ENCODE measurements at places on chromosomes 16 and 17.
A peak's percentile ranks its signal among the peaks of the same experiment; 100 is the strongest.

DNA sequence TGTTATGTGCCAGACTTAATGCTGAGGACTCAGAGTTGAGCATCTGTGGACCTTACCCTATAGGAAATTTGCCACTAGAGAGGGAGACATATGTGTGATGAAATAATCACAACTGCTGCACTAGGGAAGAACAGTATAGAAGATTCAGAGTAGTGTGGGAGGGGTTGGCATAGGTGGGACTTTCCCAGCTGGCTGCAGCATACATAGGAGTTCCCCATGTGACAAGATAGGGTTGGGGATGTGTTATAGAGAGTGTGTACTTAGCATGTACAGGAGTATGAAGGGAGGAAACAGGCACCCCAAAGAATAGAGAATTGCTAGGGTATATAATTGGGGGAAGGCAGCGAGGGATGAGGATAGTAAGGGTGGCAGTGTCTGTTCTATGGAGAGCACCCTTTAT, 2.9 kb downstream of the NUP93 start:
- DNase-seq = no peak

DNA sequence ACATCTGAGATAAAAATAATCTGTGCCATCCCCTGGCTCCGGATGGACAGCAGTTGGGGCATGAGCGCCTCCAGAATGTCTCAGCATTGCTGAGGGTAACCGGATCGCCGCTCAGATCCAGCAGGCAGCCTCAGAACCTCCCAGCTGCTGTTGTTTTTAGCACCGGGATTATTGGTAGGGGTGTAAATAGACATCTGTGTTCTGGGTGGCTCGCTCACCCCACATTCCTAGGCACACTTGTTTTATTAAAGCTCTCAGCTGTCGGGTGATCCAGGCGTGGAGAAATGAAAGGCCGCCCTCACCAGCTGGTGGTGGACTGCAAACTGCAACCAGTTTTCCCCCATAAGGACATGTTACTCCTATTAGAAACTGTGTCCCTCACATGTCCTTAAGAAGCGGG, 32.1 kb downstream of the MYH3 start:
- DNase-seq = no peak

DNA sequence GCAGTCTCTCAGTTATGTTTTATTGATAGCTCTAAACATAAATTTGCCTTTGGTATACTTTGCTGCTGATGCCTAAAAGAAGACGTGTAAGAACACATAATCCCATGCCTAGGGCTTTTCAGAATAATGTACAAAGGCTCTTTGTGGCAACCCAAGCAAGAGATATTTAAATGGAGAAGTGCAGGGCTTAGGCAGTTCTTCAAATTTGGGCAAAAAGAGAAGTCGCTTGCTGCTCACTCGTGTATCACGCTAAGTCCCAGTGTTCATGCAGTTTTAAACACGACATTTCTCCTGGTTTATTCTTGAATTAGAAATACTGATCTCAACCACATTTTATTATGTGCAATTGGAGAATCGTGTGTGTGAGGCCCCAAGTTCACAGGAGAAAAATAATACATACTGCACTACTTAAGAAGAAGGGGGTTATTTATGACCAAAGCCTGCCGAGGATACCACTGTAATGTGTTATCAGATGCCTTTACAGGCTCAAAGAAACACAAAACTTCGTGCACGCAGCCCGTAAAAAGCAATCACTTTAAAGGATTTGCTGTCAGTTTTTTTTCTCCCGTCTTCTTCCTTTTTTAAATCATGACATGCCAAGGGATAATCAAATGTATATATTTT, 22.5 kb upstream of the IRX6 start:
- peak; percentile 69 for DNase-seq

DNA sequence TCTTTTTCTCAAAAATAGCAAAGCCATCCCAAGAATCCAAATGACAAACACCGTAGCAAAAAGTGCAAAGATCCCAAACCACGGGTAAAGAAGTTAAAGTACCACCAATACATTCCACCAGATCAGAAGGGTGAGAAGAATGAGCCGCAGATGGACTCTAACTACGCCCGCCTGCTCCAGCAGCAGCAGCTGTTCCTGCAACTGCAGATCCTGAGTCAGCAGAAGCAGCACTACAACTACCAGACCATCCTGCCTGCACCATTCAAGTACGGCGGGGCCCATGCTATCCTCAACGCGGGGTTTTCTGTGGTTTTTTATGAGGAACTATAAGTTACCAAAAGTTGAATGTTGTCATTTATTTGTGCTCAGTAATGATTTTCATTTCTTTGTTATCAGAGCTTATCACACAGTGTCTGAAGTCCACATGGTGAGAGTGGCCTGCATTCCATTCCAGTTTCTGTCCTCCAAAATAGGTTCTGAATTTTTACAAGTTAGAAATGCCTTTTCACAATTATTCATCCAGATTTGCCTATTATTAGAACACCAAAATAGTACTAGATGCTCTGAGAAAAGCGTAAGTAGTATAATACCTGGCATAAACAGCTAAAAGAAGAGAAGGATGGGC, 169.2 kb downstream of the MRTFB start:
- DNase-seq = peak; percentile 11

GRCh38 chr16:3311496-3311895, 6.2 kb downstream of the ZNF75A start:
- DNase-seq = no peak

DNA sequence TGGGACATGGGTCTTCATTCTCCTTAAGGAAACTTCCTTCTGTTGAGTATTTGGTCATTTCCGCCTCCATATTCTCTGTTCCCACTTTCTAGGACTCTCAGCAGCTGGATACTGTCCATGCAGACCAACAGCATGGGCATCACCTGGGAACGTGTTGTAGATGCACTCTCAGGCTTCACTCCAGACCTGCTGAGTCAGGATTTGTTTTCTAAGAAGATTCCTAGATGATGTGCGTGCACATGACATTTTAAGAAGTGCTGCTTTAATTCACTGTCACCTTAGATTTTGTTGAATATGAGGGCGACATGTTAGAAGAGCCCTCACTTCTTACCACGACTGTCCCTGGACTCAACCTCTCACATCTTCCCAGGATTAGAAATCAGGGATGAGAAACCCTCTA, 10.0 kb upstream of the SDK2 start:
- DNase-seq = no peak

GRCh38 chr17:80959330-80960036, 32.2 kb upstream of the CHMP6 start:
- DNase-seq = no peak

- DNase-seq = peak; percentile 80
These were observed 7.5 kb downstream of the EIF1 start for GRCh38 chr17:41695954-41696757.

DNA sequence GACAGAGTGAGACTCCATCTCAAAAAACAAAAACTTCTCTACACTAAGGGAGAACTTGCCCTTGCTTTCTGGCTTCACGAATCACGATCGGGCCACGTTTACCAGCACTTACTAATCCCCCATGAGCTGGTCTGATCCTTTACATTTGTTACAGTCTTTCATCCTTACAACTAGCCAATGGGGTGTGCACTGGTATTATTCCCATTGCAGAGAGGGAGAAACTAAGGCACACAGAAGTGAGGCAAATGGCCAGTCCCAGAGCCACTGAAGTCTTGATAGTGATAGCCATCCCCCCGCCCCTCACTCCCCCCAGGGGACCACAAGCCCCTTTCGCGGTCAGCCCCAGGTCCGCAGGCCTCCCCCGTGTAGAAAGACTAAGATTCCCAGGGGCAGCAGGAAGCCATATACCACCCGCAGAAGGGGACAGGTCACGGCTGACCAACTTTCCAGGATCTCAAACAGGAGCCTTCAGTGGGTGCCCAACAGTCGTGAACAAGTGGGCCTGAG, 868 bp downstream of the NATD1 start:
- DNase-seq = no peak

DNA sequence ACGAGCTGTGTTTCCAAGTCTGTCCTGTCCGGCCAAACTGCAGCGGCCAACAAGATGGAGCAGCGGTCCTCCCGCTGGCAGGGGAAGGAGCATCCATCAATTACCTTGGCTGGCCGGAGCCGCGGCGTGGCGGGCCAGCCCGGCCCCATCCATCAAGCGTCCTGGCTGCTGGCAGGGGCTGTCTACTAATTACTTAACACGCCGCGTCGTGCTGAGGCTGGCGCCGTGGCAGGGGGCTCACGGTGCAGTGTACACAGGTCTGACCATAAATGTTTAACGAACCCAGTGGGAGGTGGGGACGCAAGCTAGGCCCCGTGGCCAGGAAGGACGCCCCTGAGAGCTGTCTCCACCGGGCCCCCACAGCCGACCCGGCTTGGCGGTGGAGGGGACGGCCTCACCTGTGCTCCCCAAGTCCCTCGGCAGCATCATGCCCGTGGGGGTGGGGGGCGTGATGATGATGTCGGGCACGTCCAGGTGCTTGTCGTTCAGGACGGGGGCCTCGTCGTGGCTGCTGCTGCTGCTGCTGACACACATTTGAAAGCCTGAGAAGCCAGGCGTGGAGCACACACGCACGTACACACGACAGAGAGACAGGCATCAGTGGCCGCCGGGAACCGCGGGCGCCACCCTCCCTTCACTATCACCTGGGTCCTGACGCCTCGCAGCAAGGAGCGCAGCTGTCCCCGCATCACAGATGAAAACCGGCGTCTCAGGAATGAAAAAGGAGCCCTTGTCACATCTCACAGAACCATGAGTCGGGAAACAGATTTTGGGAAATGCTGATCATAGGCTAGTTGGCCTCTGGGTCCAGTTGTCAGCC, 21.2 kb upstream of the GINS2 start:
- no peak for DNase-seq

DNA sequence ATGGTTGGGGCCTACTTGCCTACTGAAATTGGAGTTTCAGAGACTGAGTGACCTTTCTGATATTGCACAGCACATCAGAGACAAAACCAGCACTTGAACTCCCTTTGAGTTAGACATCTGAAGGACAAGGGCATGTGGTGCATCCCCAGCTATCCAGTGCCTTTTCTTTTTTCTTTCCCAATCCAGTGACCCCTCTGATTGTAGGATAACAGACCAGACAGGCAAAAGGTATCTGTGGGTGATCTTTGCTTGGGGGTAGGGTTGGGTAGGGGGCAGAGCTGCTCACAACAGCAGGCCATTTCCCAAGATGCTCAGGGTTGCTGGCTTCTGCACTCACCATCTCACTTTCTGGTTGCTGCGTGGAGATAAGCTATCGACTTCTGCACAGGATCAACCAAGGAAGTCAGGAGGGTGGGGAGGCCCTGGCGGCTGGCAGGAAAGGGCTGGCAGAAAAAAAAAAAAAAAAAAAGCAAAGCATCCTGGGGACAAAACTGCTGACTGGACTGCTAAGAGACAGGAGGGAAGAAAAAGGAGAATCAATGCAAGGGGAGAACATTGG, 42.2 kb downstream of the HOXB1 start:
- no peak for DNase-seq

DNA sequence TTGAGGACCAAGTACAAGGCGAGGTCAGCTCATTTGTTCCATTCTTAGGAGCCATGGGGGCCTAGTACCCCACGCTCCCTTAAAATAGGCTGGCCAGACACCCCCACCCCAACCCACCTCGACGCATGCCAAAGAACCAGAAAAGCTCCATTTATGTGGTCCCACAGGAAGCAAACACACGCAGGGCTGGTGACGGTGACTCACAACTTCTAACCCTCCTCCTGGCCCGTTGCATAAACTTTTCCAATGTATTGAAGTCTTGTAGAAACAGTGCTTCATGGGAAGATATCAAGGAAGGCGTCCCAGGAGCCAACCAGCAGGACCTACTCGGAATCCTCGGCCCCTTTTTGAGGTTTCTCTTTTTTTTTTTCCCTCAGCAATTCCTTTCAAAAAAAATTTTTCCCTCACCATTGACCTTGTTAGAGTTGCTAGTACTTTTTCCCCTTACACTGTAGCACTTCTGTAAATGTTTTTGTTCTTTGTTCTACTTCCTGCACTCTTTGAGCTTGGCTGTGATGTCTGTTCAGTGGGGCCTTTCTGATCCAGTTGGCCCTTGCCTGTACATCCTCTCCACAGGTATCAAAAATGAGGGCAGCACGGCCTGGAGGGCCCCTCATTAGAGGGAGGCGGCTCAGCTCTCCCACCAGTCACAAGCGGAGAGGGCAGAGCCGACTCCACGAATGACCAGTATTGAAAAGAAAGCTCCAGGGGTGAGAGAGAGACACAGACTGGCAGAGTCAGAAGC, 208.3 kb downstream of the RGS9 start:
- no peak for DNase-seq

GRCh38 chr16:88456356-88457292, 3.5 kb downstream of the ZFPM1 start:
- DNase-seq = no peak

GRCh38 chr16:29825145-29826044, 5.1 kb downstream of the MVP start:
- peak; percentile 37 for DNase-seq

DNA sequence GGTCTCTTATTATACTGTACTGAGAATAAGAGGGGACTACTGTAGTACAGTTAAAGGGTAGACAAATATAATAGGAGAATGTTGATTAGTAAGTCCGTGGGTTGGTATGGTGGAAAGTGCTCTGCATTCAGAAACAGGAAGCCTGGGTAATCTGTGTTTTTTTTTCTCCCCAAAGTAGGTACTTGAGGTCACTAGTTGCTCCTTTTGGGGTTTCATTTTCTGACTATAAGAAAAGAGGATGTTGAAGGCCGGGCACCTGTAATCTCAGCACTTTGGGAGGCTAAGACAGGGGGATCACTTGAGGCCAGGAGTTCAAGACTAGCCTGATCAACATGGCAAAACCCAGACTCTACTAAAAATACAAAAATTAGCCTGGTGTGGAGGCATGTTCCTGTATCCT, 42.0 kb upstream of the MMD start:
- peak; percentile 34 for DNase-seq

- peak; percentile 75 for DNase-seq
These were observed 72.7 kb upstream of the GAS7 start for GRCh38 chr17:10271106-10271562.

DNA sequence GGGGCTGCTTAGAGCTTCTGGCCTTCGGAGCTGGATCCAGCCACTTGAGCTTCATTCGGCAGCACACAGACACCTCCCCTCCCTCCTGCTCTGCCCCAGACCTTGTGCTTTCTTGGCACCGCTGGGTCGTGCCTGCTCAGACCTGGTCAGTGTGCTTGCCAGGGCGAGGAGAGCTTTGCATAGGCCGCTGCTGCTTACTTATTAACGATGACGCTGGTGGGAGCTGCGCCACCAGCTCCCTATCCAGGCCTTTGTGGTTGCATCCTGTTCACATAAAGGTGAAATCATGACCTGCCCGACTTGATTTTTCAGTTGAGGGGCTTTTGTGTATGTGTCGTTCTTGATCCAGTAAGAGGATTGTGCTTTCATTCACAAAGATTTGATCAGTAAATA, 101.1 kb downstream of the MSI2 start:
- no peak for DNase-seq

GRCh38 chr17:40317345-40317873, 8.4 kb downstream of the RARA start:
- peak; percentile 61 for DNase-seq
